ENCODE measurements at places on chromosomes 2 and 18.

DNA sequence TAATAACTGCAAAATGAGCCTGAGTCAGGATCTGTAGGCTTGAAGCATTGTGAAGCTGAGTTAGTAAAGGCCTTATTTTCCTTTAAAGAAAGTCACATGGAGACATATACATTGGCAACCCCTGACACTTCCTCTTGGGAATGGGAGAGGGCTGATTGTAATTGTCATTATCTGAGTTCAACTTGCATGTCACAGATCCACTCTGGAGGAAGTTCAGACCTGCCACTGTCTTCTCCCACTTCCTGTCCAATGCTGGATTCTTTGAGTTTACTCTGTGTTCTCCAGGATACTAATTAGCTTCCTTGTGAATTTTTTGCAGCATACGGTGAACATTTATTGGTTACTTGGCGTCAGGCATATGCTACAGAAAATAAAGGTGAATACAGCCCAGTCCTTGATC, 34.1 kb downstream of the SMARCAL1 start:
- DNase-seq: no peak

- no peak for DNase-seq
Measured at GRCh38 chr2:104658904-104659591, 194.9 kb upstream of the POU3F3 start.

DNA sequence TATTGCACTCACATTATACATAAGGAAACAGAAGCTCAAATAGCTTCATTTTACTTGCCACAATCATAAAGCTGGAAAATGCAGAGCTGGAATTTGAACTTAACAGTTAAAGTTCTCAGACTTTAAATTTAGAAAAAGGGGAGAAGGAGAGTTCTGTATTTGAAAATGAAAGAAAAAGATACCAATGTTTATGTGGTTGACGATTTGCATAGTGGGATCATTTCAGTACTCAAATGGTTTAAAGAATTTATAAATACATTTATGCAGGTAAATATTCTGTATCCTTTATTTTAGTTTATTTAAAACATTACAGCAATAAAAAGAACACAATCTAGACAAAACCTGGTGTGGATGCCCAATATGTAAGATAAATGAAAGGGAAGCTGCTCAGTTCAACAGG, 25.5 kb upstream of the STAT4 start:
- DNase-seq: no peak

GRCh38 chr2:19762959-19763605, 138.7 kb downstream of the TTC32 start:
- DNase-seq: no peak

DNA sequence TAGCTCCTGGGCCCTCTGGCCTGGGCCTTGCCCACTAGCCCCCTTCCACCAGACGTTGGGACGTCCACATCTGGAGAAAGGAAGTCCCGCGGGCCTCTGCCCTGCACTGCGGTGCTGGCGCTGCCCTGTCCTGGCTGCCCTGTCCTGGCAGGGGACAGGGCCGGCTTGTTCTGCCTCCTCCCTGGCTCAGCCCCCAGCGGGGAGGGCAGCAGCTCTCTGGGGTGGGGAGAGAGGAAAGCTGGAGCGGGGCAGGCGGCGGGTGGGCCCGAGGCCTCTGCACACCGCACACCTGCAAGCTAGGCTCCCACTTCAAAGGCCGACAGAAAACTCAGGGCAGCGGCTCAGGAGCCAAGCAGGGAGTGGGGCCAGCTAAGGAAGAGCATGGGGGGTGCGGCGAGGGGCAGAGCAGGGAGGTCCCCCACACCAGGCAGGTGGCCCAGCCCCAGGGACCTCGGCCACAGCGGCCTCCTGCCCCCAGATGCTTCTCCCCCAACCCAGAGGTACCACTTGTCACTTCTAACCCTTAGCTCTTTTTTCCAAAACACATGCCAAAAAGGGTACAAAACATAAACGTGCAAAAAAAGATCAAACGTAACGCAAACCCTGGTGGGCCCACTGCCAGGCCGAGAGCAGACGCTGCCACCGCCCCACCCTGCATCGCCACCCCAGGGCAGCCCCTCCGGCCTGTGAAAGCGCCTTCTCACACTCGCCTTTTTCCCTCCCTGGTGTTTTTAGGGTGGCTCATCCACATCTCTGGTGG, 13.5 kb downstream of the SNED1 start:
- DNase-seq: no peak

DNA sequence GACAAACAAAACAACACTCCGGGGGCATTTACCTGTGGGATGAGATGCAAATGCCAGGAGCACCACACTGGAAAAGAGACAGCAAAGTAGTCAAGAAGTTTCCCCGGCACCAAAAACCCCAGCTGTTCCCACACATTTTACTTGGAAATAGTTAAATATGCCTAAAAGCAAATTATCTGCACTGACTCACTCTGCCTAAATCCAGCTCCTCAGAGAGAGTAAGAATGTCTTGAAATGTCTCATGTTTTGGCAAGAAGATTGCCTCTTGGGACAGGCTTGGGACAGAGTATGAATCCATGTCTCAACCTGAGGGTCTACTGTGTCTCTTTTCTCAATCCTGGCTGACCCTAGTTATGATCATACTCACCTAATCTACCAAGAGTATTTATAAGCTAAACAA, 87.5 kb upstream of the RIOK3 start:
- DNase-seq: peak; percentile 68

- DNase-seq: no peak
Measured at GRCh38 chr18:33557706-33558105, 20.3 kb upstream of the ASXL3 start.

- DNase-seq: no peak
Measured at GRCh38 chr18:44453505-44453904, 227.2 kb upstream of the SETBP1 start.

DNA sequence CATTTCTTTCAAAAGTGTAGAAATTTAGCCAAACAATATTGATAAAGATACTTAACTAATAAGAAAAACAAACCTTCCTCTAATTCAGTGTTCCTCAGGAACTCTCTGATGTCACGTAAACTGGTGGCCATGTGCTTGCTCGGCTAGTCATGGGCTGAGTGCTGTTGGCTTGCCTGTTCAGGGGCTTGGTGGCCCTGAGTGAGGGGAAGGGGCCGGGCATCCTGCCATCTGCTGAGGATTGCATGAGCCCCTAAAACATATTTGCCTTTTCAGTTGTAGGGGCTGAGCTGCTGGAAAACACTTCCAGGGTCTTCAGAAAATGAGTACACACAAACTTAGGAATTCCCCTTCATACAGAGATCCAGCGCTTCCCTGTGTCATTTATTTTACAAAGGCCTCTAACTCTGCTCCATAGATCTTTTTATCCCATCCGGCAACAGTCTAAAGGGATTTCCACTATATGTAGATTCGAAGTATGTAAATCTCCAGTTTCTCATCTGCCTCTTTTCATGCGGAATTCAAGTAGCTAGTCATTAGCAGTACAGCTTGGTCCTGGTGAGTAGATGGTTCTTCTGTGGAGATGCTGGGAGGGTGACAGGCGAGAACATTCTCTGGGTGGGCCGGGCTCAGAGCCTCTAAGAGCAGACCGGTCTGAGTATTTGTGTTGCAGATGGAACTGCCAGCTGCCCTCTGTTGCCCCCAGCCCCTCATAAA, 20.1 kb upstream of the NFATC1 start:
- no peak for DNase-seq

DNA sequence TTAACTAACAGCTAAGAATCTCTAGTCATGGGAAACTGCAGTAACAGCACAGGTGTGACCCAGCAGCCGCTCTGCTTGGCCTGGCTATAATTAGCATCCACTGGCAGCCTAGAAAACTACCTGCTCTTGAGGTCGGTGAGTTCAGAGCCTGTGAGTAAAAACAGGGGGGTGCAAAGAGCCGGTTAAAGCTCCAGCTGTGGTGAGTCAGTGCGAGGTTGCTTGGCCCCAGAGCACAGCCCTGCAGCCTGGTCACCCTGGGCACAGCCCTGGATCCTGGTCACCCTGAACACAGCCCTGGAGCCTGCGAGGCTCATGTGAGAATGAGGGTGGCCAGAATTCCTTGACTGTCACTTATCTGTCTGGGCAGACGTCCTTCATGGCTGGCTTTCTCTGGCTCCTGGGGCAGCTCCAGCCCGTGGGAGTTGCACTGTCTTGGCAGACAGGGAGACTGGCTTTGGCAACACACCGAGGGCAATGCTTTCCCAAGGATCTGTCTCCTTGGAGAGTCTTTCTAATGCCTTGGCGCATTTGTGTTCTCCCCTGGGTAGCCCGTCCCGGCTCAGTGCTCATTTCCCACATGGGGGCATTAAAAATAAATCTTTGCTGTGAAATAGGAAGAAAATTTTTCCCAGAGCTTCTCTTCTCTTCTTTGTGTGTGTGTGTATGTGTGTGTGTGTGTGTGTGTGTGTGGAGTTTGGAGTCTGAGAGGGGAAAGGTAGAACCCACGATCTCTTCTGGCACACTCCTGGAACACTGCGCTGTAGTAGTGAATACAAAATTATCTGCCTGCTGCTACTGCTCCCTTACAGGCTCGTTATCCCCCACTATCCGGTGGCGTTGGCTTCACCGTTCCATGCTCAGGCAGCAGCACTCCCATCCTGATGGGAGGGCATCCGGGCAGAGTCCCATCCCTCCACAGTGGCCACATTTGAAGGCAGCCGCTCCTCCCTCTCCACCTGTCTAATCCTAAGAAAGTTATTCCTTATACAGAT, 250.2 kb upstream of the MEX3C start:
- peak; percentile 21 for DNase-seq

GRCh38 chr18:24633121-24633520, 172.7 kb downstream of the HRH4 start:
- DNase-seq: no peak

DNA sequence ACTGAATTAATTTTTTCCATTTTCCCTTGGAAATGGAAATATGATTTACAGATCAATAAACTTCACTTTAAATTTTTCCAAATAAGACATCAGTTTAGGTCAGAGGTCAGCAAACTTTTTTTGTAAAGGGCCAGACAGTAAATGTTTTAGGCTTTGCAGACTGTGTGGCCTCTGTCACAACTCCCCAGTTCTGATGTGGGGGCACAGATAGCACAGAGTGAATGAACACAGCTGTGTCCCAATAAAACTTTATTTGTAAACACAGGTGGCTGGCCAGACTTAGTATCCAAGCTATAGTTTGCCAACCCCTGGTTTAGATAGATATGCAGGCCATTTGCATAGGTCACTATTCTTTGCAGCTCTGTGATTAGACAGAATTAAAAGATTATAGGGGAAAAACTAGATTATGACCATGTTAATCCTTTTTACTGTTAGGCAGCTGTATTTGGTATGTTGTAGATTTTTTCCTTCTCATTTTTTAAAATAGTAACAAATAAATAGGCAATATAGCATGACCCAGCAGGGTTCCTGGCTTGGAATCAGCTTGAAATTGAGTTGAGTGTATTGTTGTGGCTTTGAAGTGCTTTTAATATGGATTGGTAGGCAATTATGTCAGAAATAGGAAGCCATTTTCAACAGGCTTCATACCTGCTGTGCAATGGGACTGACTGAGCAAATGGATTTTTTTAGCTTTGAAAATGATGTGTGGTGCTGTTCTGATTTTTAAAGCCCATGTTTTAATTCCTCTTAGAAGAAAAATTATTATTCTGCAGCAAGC, 59.7 kb downstream of the WDSUB1 start:
- no peak for DNase-seq

GRCh38 chr18:9874728-9875127, 11.0 kb upstream of the TXNDC2 start:
- DNase-seq: peak; percentile 58

- no peak for DNase-seq
Measured at GRCh38 chr18:54871231-54871630, 43.0 kb downstream of the RAB27B start.

GRCh38 chr18:8478166-8478967, 130.9 kb upstream of the RAB12 start:
- DNase-seq: peak; percentile 62

GRCh38 chr2:6653281-6653750, 212.4 kb downstream of the CMPK2 start:
- no peak for DNase-seq
